HFF-Myc (cell line): ENCODE measurements at places on chromosomes 2 and 18.

- no peak for DNase-seq
Measured at GRCh38 chr2:143905587-143905986, 614.3 kb downstream of the ZEB2 start.

DNA sequence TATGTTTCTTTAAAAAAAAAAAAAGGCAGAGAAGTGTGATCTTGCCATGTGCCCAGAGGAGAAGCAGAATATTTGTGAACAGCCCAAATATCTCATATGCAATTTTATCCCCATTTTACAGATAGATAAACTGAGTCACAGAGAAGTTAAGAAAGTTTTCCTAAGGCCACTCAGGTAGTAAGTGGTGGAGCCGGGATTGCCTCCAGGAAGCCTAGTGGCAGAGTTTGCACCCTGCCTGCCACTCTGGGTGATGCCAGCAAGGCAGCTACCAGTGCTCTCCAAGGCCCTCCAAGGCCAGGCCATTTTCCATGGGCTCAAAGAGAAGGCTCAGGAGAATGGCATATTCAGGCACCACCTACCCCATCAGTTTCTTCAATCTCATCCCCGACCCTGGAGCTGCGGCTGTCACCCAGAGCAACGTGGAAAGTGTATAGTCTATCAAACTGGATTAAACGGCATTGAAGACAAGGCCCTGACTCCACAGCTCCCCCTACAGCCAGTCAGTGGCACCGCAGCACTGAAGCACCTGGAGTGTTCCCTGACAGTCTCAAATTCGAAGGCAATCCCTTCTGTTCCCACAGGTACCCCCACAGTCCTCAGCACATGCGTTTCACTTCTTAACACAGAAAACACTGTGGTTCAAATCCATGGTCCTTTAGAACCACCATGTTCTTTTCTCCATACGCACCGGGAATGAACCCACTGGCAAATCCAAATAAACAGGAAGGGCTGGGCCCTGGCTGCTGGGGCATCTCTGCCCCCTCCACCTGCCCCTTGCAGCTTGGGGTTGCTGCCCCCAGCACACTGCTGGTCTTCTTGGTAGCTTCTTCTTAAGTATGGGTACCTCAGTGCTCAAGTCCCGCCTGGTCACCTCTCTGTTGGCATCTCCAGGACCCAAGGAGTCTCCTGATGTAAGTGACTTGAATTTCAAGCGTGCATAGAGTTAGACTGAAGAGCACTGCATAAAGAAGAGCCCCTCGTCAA, 175.3 kb downstream of the INHBB start:
- DNase-seq, result no peak

DNA sequence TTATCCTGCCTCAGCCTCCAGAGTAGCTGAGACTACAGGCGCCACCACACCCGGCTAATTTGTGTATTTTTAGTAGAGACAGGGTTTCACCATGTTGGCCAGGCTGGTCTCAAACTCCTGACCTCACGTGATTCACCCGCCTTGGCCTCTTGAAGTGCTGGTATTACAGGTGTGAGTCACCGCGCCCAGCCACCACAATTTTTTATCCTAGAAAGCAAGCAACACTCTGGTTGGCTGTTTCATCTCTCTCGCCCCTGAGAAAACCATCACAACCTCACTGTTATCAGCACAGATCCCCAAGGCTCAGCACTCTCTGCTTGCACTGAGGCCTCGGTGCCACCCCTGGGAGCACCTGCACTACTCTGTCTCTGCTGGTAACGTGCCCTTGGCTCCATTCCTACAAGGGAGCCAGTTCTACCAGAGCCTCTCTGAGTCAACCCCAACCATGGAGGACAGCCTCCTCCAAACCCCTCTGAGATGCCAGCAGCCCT, 134.8 kb upstream of the AGAP1 start:
- no peak for DNase-seq

DNA sequence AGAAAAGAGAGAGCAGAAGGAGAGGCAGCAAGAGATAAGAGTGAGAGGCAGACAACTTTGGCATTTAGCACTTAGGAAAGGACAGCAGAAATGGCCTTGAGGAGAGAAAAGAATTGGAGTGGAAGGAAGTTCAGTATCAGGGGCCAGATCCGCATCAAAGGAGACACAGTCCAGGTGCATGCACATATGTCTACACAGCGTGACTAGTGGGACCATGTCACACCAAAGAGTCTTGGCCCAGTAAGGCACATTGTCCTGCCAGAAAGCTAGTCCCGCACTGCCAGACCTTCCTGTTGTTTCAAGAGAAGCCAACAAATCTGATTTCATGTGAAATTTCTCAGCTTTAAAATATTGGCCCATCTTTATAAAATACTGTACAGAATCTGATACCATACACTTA, 8.5 kb upstream of the STK39 start:
- no peak for DNase-seq

GRCh38 chr2:51795248-51795888, 763.4 kb upstream of the NRXN1 start:
- no peak for DNase-seq

DNA sequence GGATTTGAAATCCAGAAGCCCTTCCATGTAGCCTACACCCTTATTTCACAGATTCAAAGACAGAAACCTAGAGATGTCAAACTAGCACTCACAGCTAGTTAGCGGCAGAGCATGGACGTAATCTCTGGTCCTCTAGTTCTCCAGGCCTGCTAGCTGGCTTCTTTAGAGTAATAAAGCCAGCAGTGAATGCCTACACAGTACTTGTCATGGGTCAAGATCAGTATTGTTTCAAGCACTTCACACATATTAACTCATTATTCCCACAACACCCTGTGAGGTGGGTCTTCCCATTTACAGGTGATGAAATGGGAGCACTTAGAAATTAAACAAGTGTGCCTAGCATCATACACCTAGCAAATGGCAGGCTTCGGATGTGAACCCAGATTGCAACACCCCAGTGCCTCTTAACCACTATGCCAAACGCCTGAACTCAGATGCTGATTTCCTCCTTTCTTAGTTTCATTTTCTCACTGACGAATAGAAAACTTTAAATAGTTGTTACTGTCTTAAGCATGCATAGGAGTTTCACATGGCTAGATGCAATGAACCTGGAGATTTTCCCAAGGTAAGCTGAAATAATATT, 14.5 kb upstream of the ZBTB14 start:
- no peak for DNase-seq

DNA sequence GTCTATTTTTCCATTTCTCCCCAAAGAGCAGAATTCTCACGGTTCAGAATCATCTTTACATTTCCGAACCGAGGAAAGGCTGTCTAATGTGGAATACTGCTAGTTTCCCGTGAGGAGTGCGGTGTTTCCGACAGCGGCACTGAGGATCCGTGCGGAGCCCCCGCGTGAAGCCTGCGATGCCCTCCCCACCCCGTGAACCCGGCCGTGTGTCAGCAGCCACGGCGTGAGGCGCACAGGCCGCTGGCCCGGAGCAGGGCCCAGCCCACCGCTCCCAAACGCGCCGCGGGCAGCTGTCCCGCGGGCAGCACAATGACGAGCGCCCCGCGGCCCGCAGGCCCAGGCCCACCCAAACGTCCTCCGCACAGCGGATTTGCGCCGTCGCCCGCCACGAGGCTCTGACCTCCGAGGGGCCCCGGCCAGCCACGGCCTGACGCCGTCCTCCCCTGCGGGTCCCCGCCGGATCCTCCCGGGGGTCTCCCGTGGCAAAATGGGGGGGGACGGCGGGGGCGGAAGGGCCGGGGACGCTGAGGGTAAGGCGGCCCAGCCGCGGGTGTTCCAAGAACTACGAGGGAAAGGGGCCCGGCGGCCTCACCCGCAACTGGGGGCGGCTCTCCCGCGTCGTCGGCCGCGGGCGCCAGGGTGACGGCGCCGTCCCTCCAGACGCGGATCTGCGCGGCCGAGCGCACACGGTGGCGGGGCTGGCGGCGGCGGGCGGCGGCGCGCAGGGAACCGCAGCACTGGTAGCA, 796 bp downstream of the SPIRE1 start:
- DNase-seq, result no peak

GRCh38 chr18:27704736-27705361, 472.1 kb downstream of the CDH2 start:
- no peak for DNase-seq

DNA sequence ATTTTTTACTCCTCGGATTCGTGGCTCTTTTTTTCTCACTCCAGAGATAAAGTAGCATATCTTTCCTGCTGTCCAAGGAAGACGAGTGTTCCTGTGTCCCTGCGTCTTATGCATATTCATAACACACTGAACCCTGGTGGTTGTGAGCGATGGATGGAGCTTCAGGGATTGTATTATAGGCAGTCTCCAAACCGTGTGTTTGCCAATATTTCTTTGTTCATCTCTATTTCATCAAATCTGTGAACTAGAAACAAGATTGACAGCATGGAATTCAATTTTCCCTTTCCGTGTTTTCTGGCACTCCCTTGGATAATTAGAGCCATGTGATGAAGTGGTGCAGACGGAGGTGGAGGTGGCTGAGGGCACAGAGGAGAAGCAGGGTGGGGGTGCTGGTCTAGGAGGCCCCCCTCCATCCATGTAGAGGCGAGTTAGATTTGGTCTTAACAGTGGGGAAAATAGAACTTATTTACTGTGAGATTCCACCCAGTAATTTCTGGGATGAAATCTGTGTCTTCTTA, 240.9 kb downstream of the PTPRM start:
- DNase-seq, result no peak

DNA sequence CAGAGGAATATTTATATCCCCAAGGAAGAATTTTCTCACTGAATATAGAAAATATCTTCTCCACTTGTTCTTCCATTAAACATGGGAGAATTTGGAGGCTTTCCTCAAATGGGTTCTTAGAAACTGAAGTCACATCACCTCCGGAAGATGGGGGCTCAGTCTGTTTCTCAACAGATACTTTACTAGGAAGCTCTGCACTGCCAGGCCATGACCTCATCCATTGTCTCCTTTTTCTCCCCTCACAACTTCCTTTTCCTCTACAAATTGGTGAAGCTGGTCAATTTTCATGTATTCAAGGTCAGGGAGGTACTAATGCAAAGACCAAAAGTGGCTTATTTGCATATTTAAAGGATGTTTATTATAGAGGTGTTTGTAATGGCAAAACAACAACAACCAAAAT, 173.1 kb downstream of the RNF152 start:
- no peak for DNase-seq

GRCh38 chr2:70123051-70123828, 36.0 kb downstream of the PCBP1 start:
- DNase-seq, result no peak

GRCh38 chr2:10264506-10265328, 38.0 kb upstream of the HPCAL1 start:
- no peak for DNase-seq

GRCh38 chr2:225165052-225165451, 122.8 kb upstream of the DOCK10 start:
- DNase-seq, result no peak

DNA sequence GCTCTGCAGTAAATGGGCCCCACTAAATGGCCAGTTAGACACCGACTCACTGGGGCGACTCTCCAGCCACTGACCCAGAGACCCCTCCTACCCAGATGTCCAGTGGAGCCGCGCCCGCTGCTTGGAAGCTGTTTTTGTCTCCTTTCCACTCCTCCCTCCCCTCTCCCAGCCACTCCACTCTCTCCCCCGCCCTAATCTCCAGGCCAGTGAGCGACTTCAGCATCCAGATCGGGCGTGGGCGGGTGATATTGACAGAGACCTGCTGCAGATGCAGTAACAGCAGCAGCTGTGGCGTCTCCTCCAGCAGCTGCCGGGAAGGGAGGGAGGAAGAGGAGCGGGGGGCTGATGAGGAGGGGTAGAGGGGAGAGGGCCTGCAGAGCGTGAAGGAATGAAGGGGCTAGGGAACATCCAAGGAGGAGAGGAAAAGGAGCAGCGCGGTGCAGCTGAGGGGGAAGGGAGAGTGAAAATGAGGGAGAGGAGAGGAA, at the start of gene SCN7A:
TSS of gene SCN7A (minus strand) at position 110 of the 485 bp plus-strand sequence. CDS start 16,553 bp downstream, outside the sequence.
- DNase-seq, result peak; percentile 6

DNA sequence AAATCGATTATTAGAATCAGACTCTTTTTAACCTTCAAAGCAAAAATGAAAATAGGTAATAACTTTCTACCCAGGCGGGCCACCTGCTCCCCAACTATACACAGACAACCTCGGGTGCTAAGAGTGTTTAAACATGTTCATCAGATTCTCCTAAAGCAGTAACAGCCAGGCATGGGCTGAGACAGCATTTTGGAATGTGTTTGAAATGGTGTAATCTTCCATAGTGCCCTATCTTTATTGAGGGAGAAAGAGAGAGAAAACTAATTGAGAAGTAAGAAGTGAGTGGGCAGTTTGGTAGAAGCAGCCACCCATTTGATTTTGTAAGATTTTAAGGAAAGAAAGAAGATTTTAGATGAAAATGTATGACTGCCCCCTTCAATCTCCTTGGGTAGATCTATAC, 196.1 kb upstream of the CTAGE1 start:
- no peak for DNase-seq

- no peak for DNase-seq
Measured at GRCh38 chr2:64931246-64932115, 57.7 kb upstream of the SLC1A4 start.

- peak; percentile 79 for DNase-seq
Measured at GRCh38 chr2:231696004-231696367, 12.3 kb upstream of the PTMA start.

GRCh38 chr2:189522435-189523151, 58.0 kb downstream of the SLC40A1 start:
- no peak for DNase-seq

GRCh38 chr2:100520224-100520623, 42.6 kb upstream of the PDCL3 start:
- no peak for DNase-seq

DNA sequence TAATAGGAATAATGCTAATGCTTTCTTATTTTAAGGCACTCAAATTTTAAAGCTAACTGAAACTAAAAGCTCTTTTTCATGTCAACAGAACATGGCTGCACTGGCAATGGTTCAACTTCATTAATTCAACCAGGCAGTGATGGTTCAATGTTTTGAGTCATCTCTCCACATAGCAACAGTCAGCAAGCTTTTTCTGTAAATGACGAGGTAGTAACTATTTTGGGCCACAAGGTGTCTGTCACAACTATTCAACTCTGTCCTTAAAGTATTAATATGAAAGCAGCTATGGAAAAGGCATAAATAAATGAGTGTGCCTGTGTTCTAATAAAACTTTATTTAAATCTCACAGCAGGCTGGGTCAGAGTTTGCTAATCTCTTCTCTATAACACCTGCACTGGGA, 1425.6 kb upstream of the PIK3C3 start:
- DNase-seq, result no peak

DNA sequence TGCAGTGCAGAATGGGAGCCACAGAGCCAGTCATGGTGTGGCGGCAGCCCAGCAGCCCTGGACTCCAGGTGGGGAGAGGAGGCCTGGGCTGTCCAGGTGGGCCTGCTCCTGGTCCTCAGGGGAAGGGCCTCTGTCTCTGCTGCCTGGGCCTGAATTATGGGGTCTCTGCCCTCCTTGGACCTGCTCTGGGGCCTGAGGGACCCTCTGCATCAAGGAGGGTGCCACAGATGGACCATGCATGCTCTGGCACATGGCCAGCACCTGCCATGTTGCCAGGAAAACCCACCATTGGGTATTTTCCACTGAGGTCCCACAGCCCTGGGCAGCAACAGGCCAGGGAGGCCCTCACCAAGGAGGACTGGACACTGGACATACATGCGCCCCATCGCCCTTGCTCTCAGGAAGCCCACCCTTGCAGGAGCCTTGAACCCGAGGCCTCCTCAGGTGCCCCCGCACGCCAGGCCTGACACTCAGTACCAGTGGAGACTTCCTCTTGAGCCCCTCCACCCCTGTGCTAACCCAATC, 107.1 kb downstream of the NDUFA10 start:
- no peak for DNase-seq
